ENCODE measurements at places on chromosomes 1 and 21.
A peak's percentile ranks its signal among the peaks of the same experiment; 100 is the strongest.

DNA sequence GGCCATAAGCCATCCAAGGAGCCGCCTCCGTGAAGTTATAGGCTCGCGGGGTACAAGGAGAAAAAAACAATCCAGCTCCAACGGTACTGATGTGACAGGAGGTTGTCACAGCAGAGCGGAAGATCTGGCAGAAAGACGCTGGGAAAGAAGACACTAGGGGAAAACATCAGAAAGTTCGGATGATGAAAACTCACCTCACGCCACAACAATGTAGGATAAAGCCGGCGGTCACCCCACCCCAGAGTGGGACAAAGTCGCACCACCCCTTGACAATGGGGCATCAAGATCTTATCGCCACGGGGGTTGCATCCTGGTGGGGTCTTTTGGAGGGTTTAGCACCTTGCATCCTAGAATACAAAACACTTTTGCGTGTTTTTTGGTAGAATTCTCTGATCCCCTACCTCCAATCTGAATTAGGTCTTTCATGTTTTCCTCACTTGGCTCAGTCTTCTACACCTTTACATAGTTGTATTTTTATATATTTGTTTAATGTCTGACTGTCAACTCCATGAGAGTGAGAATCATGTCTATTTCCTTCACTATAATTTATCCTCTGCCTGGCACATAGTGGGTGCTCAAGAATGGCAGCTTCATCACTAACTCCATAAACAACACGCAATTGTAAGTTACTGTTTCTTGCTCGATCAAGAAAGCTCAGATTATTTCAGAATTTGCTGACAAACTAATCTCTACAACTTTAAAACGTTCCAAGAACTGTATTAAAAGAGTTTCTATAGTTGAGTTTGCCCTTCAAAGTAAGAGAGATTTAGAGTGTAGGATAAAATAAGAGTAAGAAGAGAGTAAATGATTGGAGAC, 611 bp upstream of the ZSWIM5 start:
- no peak for DNase-seq

- DNase-seq = no peak
Measured at GRCh38 chr1:164475834-164476233, 83.2 kb upstream of the PBX1 start.

GRCh38 chr1:204147406-204148383, 4.1 kb downstream of the ETNK2 start:
- DNase-seq = no peak

DNA sequence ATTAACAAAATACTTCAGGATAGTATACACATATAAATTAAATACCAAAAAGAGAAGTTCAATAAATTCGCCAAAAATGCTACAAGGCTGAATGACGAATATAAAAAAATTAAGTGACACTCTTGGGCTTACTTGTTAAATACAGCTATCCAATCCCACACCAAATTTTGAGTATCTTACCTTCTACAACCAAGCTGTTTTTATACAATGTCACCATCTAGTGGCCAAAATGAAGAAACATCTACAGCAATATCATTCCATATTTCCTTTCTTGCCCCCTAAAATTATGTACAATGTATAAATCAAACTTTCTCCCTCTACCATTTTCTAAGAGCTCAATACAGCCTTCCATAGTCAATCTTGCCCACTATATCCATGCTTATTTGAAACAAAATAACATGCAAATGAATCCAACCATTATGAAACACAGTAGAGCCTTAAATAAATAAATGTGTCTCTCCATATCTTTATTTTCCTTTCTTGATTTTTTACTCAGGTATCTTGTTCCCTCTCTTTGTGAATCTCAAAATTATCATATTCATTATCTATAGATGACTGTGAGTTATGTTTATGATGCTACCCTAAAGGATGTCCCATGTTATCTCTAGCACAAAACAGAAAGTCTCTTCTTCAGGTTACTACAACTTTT, 86.3 kb downstream of the ACBD6 start:
- peak; percentile 25 for DNase-seq

- DNase-seq = no peak
Measured at GRCh38 chr1:204821924-204822323, 48.7 kb upstream of the NFASC start.

- no peak for DNase-seq
Measured at GRCh38 chr1:54011316-54012007, 6.5 kb downstream of the LDLRAD1 start.

DNA sequence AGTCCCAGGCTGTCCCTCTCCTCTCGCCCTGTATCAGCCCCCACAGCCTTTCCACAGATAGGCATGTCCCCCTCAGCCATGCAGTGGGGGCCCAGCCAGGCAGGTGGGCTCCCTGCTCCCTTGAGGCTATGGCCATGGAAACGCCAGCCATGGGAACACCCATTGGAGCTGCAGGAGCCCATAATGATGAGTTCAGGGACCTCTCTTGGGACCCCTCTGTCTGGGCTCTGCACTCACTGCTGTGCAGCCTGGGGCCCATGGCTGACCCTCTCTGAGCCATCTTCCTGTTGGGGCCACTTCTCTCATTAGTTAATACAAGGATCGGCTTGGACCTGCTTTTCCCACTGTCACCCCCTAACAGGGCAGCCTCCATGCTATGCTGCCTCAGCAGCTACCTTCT, 33.2 kb downstream of the WNT3A start:
- DNase-seq = no peak

- DNase-seq = no peak
Measured at GRCh38 chr1:215113776-215114153, 31.2 kb downstream of the KCNK2 start.

DNA sequence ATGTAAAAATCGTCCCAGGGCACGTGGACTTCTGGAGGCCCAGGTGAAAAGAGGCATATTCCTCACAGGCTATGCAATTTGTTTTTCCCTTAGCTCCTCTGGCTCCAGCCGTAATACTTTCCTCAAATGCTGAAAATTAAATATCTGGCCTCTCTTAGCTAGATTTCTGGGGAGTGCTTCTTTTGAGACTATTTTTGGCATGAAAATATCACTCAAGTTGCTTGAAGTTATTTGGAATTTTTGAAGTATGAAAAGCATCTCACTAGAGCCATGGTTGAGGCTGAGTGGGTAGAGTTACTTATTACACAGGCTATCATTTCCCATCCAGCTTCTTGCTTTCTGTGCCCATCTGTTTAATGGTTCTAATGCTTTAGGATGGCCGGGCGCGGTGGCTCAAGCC, 59.7 kb downstream of the MYOM3 start:
- DNase-seq = no peak

GRCh38 chr21:38956007-38956406, 150.3 kb downstream of the ETS2 start:
- no peak for DNase-seq

DNA sequence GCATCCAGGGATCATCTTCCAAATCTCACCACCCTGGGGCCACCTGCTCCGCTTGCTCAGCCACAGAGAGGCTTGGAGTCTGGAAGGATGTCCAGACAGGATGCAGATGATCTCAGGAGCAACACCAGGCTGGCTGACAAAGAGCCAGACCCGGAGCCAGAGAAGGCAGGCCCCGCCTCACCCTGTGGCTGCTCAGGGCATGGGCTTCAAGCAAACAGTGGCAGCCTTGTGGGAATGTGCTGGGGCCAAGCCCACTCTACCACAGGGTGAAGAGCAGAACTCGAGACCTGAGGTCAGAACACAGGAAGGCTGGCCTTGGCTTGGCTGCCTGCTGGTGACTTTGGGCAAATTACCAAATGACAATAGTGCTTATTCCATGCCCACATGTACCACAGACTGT, 45.5 kb downstream of the MRPL37 start:
- no peak for DNase-seq

- no peak for DNase-seq
Measured at GRCh38 chr1:30842697-30843354, 65.7 kb downstream of the SDC3 start.

DNA sequence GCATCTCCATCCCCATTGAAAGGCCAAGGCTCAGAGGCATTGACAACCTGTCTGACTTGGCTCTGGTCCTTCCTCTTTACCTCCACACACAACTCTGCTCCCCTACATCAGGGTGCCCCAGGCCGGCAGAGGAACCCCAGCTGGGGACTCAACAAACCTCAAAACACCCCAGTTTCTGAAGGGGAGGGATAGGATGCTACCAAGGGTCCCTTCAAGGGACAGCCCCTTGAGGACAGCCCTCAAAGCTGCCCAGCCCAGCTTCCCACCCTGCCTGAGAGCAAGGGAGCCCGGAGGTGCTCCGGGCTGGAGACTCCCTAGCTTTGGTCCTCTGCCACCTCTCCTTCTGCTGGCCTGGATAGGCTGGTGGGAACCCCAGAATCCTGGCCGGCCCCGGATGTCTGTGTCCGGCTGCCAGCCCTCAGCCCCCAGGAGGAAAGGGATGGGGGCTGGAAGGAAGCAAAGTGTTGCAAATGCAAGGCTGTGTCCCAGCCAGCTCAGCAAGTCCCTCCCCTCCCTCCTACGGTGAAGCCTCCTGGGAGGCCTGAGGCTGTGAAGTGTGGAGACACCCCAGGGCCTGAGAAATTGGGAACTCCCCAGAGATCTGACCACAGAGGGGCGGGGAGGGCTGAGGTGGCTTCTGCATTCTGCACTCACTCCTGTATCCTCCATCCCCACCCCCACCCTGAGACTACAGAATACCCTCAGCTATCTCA, 1.1 kb upstream of the MARCKSL1 start:
- no peak for DNase-seq

DNA sequence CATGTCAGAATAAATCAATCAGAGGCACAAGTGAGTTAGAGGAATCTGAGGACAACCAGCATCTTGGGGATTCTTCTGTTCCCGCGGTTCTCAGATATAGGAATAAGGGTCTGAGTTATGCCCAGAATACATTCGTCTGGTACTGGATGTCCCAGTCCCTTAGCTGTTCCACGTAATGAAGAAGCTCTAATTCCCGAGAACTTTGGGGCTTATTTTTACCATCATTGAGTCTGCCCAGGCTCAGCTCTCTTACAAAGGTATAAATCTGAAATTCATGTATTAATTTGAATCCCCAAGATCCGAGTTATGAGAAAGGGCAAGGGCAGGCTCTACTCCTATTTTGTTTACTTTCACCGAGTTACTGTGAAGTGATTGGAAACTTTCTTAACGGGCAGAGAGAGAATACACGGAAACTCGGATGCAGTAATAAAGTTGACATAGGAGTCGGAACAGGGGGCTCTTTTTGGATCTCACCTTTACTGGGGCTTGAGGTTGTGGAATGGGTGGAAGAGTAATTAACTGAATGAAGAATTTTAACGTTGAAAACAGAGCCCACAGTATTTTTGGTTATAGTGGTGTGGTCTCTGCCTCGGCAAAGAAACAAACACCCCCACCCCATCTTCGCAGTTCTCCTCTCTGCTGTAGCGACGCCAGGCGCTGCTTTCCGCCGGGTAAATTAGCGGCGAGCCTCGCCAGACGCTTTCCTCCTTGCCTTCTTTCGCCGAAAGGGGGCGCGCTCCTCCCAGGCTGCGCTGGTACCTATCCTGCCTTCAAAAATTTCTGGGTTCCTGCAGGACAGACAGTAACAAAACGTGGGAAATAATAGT, 7.1 kb downstream of the PRRX1 start:
- no peak for DNase-seq

DNA sequence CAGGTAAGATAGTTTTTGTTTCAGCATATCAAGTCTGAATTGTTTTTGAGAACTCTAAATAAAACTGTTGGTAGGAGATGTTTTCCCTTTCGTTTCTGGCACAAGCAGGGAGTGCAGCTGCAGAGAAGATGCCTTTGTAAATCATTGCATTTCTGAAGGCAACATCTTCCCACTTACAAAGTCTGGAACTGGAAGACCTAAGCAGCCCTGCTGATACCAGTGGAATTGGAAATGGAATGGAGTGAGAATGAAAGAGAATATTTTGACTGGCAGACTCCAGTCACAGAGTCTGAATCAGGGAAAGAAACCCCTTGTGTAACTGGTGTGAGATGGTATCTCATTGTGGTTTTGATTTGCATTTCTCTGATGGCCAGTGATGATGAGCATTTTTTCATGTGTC, 815.6 kb downstream of the LTN1 start:
- DNase-seq = no peak

GRCh38 chr1:3443807-3444206, 10.7 kb upstream of the ARHGEF16 start:
- DNase-seq = no peak

DNA sequence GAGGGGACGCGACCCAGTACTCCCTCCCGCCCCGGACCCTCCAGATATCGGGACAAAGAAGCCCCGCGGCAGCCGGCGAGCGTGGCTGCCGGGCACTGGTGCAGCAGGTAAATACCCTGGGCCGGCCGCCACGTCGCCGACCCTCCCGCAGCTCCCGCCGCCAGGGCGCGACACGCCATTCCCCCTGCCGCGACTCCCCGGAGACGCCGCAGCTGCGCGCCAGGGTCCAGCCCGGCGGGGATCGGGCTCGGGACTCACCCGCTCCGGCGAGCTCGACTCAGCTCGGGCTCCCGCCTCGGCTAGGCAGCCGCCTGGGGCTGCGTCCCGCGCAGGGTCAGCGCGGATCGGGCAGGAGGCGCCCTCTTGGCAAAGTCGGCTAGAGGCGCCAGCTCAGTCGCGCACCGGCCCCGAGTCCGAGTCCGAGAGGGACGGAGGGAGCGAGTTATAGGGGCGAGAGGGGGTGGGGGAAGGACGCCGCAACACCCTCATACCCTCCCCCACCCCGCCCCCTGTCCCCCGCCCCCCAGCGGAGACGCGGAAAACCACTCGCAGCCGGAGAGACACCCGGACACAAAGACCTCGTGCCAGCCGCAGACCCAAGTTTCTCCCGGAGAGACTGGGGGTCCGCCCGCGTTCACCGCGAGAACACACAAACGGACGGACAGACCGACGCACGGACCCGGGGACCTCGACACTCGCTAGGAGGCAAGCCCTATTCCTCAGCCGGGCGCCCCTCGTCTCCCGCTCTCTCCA, 985 bp downstream of the SYT6 start:
- DNase-seq = peak; percentile 26

- no peak for DNase-seq
Measured at GRCh38 chr1:153970346-153970745, 2.6 kb downstream of the CREB3L4 start.

GRCh38 chr1:31108861-31109260, 43.3 kb upstream of the PUM1 start:
- DNase-seq = no peak

DNA sequence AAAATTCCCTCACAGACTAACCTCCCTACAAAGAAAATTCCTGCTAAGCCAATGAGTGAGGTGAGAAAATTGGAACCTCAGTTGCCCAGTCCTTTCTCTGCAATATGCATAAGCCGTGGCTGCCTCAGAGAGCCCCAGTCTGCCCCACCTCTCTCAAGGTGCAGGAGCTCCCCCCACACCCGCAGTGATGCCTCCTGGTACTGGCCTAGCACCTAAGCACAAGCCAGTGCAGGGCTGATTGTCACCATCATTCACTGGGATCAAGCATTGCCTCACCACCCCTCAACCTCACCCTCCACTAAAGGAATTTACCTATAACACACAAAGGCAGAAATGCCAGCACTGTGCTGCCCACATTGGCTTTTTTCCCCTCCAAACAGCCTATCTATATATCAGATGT, 56.9 kb downstream of the CD34 start:
- DNase-seq = no peak

DNA sequence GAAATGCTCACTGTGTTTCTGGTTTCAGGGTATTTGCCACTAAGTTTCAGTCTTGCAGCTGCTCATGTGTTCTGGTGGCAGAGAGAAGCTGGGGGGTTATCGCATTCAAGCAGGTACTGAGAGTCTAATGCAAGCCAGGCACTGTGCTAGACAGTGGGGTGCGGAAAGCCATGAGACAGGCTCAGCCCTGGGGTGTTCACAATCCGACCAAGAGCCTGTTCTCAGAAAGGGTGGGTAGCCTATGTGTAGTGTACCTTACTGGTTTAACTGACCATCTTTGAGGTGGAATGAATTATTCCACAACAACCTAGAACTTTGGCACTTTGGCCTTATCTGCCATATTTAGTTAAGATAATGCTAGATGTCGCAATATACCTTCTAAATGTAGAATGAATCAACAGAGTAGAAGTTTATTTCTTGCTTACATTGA, 55.3 kb upstream of the ROR1 start:
- no peak for DNase-seq

GRCh38 chr1:27135541-27136235, 19.2 kb downstream of the SLC9A1 start:
- no peak for DNase-seq

Data from NCI-H1930 (cell line).